Immature natural killer cell (primary cell): ENCODE measurements at places on chromosomes 16 and 17. TPM values are rescaled to one million over a fixed set of nuclear protein-coding genes. Genes with fewer than 3 reads are reported as not detected.

MT4 gene
- not detected for polyA plus RNA-seq

TP53TG3 gene
- polyA plus RNA-seq, result not detected

OR3A3 gene
- not detected for polyA plus RNA-seq

SPECC1 gene
- 25.5 TPM for polyA plus RNA-seq

LRRC59 gene
- polyA plus RNA-seq, result 16.8 TPM

ARHGDIG gene
- polyA plus RNA-seq, result not detected

ZNF624 gene
- 3.9 TPM for polyA plus RNA-seq

SLFN14 gene
- 0.10 TPM for polyA plus RNA-seq

FOXN1 gene
- polyA plus RNA-seq, result not detected

SLC16A11 gene
- 3.9 TPM for polyA plus RNA-seq

RAD51D gene
- 13.8 TPM for polyA plus RNA-seq

ZNHIT3 gene
- 99.9 TPM for polyA plus RNA-seq

CDH16 gene
- polyA plus RNA-seq, result not detected

SMIM5 gene
- not detected for polyA plus RNA-seq

HIRIP3 gene
- 18.9 TPM for polyA plus RNA-seq

GPR179 gene
- polyA plus RNA-seq, result not detected

CRYBA1 gene
- not detected for polyA plus RNA-seq

P2RX1 gene
- polyA plus RNA-seq, result 0.33 TPM

FBXO39 gene
- not detected for polyA plus RNA-seq

RBFOX1 gene
- polyA plus RNA-seq, result not detected

CAPNS2 gene
- polyA plus RNA-seq, result not detected

CACNA1G gene
- not detected for polyA plus RNA-seq

FGF11 gene
- not detected for polyA plus RNA-seq

TPSD1 gene
- polyA plus RNA-seq, result not detected

CRAMP1 gene
- 1.4 TPM for polyA plus RNA-seq

SLC6A2 gene
- not detected for polyA plus RNA-seq

SPAG5 gene
- 0.73 TPM for polyA plus RNA-seq

UMOD gene
- polyA plus RNA-seq, result not detected

DHX38 gene
- 39.9 TPM for polyA plus RNA-seq

MRPS7 gene
- 118 TPM for polyA plus RNA-seq

SOCS1 gene
- polyA plus RNA-seq, result 14.5 TPM

MYO15A gene
- polyA plus RNA-seq, result not detected

TEX19 gene
- not detected for polyA plus RNA-seq

KRTAP4-9 gene
- polyA plus RNA-seq, result not detected

KRT28 gene
- not detected for polyA plus RNA-seq

FOXO3B gene
- polyA plus RNA-seq, result not detected

BICDL2 gene
- not detected for polyA plus RNA-seq

SLC6A4 gene
- 0.34 TPM for polyA plus RNA-seq

B3GNT9 gene
- polyA plus RNA-seq, result 0.18 TPM

IGF2BP1 gene
- not detected for polyA plus RNA-seq

TOX3 gene
- polyA plus RNA-seq, result not detected
